ENCODE measurements at places on chromosomes 12 and 14.

GRCh38 chr14:60989599-60989998, 8.6 kb downstream of the SLC38A6 start:
- DNase-seq: no peak

- DNase-seq: no peak
Measured at GRCh38 chr12:39671898-39672875, 52.6 kb upstream of the ABCD2 start.

- no peak for DNase-seq
Measured at GRCh38 chr12:25186038-25186787, 8.7 kb downstream of the DNAI7 start.

- DNase-seq: no peak
Measured at GRCh38 chr14:22802860-22803686, 12.2 kb downstream of the SLC7A7 start.

- DNase-seq: no peak
Measured at GRCh38 chr14:96735526-96735925, 61.7 kb upstream of the VRK1 start.
